Effector memory CD4-positive, alpha-beta T cell (primary cell): ENCODE measurements at places on chromosomes 13 and 19.

DNA sequence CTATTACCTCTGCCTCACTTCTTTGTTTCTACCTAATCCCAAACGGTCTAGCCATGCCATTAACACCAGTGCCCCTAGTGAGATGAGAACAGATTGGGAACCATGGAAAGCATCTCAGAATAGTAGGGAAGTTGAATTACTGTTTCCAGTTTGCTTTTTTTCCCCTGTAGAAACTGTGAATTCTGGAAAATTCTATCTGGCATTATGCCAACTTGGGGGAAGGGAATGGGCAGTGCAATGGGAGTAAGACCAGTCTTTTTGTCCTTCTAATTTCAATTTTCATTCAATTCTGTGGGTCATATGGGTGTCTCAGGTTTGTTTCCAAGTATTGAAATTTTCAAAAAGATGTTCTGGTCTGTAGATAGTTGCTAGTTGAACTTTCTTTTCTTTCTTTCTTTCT lies 1666.1 kb downstream of the SLITRK1 start:
- H3K36me3 ChIP-seq: no peaks in the 10 kb centered on the region
- no peaks in the 10 kb centered on the region for H3K4me1 ChIP-seq
- no peaks in the 10 kb centered on the region for H3K27me3 ChIP-seq
- DNase-seq: no peak

- H3K4me3 ChIP-seq: no peak overlapping the region
- no peaks in the 10 kb centered on the region for H3K4me1 ChIP-seq
- H3K27ac ChIP-seq: no peak overlapping the region
- H3K27me3 ChIP-seq: no peaks in the 10 kb centered on the region
- H3K36me3 ChIP-seq: peaks cover 16% of the 10 kb centered on the region
- DNase-seq: peak; percentile 77
Observed at GRCh38 chr19:19145684-19146608, 7.7 kb upstream of the TMEM161A start.

- no peaks in the 10 kb centered on the region for H3K36me3 ChIP-seq
- no peaks in the 10 kb centered on the region for H3K4me1 ChIP-seq
- no peak for DNase-seq
- no peak overlapping the region for H3K4me3 ChIP-seq
- H3K27ac ChIP-seq: no peak overlapping the region
Observed at GRCh38 chr13:65966991-65967451, 1263.1 kb downstream of the PCDH9 start.

DNA sequence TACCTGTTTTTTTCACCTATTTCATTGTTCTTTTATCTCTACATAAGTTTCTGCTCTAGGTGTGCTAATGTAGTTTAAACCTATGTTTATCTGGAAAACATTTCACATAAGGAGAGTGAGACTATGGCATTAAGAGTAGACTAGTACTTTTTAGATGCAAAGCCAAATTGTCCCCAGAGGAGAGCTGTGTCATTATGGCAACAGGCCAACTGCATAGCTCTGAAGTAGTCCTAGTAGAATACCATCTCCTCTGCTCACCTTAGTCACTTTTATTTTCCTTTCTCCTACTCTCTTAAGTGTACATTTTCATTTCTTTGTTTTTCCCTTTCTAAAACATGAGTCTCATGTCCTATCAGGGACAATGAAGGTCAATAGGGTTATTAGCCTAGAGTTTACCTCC lies 123.1 kb downstream of the ITGBL1 start:
- H3K4me3 ChIP-seq: no peak overlapping the region
- no peak for DNase-seq
- H3K27ac ChIP-seq: no peak overlapping the region
- H3K4me1 ChIP-seq: no peaks in the 10 kb centered on the region

DNA sequence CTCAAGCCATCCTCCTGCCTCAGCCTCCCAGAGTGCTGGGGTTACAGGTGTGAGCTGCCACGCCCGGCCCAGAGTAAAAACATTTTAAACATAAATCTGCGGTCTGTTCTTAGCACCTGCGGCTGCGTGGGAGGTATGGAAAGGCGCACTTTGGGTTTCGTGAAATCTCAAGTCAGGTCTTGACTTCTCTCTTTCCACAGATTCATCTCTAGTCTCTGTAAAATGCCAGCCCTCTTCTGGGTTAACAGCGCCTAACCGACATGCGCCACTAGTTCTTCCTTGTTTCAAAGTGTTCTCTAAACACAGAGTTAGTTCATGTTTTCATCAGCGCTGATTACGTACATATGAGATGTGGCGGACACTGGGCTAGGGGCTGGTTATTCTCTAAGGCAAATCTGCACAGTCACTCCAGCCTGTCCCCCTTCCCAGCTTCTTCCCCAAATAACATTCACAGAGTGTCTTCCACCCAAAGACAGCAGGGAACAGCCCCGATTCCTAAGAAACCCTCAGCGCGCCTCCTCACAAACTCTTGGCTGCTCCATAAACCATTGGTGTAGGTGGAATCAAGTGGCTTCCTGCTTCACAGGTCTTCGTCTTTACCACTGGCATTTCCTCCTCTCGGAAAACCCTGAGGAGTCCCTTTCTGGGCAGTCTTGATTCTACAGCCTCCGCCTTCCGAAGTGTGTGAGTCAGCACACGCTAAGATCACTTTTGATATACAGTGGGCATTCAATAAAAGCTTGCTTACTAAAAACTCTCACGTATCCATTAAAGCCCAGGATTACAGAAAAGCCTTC lies 1.4 kb downstream of the PARP4 start:
- no peaks in the 10 kb centered on the region for H3K27me3 ChIP-seq
- H3K27ac ChIP-seq: peak overlapping the region; percentile 77
- H3K4me3 ChIP-seq: peak overlapping the region; percentile 92
- H3K36me3 ChIP-seq: peaks cover 5% of the 10 kb centered on the region
- DNase-seq: peak; percentile 6

DNA sequence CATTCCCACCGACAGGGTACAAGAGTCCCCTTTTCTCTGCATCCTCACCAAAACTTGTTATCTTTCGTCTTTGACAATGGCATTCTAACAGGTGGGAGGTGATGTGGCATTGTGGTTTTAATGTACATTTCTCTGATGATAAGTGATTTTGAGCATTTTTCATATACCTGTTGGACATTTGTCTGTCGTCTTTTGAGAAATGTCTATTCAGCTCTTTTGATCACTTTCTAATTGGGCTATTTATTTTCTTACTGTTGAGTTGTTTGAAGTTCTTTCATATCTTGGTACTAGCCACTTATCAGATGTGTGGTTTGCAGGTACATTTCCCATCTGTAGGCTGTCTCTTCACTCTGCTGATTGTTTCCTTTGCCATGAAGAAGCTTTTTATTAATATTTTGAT lies 219.0 kb upstream of the SOX1 start:
- DNase-seq: no peak
- H3K27me3 ChIP-seq: peaks cover 8% of the 10 kb centered on the region
- no peaks in the 10 kb centered on the region for H3K4me1 ChIP-seq
- H3K4me3 ChIP-seq: no peak overlapping the region
